RKO (cell line): ENCODE measurements at places on chromosomes 16 and 17.

GRCh38 chr17:77019893-77020379, 120.8 kb upstream of the SEC14L1 start:
- DNase-seq = peak; percentile 29

DNA sequence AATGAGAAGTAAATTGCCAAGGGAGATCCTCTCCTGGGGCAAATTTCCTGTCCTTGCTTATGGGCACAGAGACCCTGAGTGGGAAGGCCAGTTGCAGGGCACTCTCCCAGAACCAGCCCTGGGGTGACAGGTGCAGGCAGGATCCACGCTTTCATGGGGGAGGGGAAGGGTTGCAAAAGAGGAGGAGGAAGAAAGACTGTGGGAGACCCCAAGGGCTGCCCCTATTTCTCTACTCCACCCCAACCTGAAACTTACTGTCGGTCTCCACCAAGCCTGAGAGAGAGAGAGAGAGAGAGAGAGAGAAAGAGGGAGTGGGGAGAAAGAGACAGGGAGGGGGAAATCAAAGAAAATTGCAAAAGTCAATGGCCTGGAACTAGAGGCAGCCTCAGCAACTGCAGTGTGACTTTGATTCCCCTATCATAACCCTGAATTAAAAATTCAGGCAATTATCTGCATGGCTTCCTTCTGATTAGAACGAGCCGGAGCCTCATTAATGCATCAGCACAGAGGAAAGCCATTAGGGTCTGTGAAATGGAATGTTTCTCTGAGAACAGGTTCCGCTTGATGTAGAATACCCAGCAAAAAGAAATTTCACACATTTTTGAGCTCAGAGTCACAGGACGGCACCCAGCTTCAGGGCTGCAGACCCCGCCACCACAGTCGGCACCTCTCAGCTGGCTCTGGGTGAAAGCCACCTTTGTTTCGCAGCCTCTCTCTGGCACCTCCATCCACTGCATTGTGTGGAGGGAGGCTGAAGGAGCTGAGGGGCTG, 45.1 kb upstream of the HNF1B start:
- no peak for DNase-seq

- no peak for DNase-seq
Measured at GRCh38 chr16:86410081-86410480, 100.2 kb upstream of the FOXF1 start.

GRCh38 chr16:50747207-50747956, 5.5 kb downstream of the CYLD start:
- DNase-seq = peak; percentile 40

DNA sequence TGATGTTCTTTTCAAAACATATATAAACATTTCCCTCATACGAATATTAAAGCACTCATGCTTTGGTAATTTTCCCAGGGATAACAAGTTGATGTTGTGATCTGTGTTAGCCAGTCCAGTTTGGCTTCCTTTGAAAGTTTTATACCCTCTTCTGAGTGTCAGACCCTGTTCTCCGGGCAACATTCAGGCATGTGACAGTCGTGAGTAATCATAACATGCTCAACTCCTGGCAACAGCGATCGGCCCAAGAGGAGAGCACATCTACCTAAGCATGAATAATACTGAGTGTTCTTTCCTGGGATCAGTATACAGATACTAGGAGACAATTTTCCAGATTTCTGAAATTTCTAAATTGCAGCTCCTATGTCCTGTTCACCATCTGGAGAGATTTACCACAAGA, 1086.4 kb downstream of the CDH8 start:
- DNase-seq = no peak

DNA sequence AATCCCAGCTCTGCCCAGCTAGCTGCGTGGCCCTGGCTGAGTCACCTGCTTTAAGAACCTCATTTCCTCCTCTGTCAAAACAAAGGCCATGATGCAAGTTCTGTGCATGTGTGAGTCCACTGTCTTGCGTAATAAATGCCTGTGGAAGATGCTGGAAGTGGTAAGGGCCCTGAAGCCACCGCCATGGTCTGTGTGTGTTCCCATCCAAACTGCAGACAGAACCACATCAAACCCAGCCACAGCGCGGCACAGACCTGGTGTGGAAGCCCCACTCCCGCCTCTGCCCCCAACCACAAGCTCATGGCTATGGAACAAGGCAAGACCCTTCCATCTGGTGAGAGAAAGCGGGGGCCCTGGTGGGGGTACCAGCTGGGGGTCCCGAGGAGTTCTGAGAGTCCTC, 26.0 kb downstream of the NECAB2 start:
- peak; percentile 80 for DNase-seq

GRCh38 chr16:50509521-50510341, 38.5 kb upstream of the NKD1 start:
- DNase-seq = no peak

DNA sequence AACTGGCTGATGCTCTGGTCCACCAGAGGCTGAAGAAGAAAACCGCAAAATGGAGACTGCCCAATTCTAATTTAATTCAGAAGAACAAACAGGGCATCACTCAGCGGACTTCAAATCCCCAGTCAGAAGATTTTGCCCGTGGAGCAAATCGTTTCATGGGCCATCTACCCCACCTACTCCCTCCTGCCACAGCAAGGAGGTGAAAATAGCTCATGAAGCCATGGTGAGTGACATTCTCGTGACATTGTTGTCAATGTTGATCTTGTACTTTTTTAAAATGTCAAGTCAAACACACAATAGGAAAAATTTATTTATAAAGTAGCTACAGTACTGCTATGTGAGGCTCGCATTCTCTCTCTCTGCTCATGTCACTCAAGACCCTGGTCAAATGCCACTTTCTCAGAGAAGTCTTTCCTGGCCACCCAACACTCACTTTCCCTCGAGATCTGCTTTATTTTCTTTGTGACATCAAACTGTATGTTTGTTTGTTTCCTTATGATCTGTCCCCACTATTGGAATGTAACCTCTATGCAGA, 31.3 kb upstream of the SOX9 start:
- DNase-seq = no peak

GRCh38 chr17:81019563-81020442, 15.1 kb upstream of the BAIAP2 start:
- DNase-seq = no peak

GRCh38 chr17:78075545-78075944, 53.0 kb downstream of the TMC6 start:
- no peak for DNase-seq

GRCh38 chr17:48429638-48430586, at the start of gene SKAP1:
SKAP1 (minus strand) TSS chr17:48430214.
- DNase-seq = no peak

- DNase-seq = no peak
Measured at GRCh38 chr17:50322271-50322670, 23.7 kb upstream of the XYLT2 start.

DNA sequence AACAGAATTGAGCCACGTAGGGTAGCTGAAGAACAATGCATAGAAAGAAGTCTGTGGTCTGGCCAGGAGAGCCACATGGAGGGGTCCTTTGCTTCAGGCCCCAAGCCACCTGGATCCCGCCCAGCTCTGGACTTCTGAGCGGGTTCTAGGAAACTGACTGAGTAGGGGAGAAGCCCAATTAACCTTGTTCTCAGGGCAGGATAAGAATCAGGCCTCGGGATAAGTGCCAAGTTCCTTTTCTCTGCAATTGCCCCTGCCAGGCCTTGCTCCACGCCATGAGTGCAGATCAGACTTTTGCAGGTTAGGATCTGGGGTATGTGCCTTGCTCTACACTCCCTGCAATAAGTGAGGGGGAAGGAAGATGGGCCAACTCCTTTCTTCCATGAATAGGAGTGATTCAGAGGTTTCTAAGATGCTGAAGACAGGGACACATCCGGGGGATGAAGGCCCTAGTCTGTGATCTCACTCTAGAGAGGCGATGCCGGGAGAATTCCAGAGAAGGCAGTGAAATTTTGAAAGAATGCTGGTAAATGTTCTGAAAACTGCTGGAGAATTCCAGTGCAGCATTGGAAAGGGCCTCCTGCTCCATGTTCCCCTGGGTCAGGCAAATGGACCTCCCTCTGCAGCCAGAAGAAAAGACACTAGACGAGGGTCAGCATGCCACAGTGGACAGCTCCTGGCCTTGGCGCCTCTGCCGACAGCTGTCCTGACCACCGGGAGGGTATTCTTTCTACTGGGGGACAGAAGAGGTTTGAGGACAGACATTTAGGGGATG, 5.8 kb downstream of the NEUROD2 start:
- no peak for DNase-seq

GRCh38 chr17:62823111-62823893, 15.2 kb upstream of the MARCHF10 start:
- no peak for DNase-seq

GRCh38 chr17:12993631-12994030, 24.2 kb downstream of the ELAC2 start:
- no peak for DNase-seq

DNA sequence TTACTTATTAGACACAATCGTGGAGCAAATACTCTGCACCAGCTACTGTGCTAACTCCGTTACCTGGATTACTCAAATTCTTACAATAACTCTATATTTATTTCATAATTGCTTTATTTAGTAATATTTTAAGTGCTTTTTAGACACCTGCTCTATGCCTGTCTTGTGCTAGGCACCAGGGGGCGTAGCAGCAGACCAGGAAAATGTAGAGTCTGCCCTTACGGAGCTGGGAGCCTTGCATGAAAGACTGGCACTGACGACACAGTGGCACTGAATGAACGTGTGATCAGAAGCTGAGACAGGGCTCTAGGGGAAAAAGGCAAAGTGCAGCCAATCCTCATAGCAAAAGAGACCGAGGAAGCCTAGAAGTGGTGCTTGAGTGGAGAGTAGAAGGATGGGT, 486.5 kb downstream of the CDH13 start:
- DNase-seq = peak; percentile 47

DNA sequence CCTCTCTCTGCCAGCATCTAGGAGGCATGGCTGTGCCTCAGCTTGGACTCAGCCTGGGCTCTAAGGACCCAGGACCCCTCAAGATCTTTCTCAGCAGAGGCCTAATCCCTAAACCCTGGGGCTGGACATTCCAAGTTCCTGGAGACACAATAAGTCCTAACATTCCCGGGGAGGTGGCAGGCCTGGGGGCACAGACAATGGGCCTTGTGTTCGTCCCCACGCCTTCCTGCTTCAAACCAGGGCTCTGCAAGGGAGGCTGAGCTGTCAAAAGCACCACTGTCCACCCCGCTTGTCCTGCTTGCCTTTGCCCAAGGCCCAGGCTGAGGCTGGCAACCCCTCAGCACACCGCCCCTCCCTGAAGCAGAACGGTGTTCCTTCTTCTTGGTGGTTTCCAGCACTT, 13.7 kb downstream of the SDK2 start:
- no peak for DNase-seq

- DNase-seq = peak; percentile 61
Measured at GRCh38 chr16:89289428-89290395, 72.2 kb downstream of the ZNF778 start.

DNA sequence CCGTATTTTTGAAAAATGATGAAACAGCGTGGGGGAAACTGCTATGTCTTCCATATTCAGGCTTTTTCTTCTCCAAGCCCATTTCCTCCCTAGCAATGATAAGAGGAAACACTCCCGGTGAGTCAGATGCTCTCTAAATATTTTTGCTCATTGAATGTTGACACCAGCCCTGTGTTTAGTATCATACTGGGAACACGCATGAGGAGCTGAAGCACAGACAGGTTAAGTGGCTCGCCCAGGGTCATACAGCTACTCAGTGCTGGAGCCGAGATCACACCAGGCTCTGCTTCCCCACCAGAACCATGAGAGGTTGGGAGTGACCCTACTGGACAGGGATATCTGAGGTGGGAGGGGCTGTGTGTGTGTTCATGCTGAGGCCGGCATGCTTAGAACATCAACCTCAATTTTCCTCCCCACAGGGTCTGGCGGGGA, 37.8 kb upstream of the ADGRG1 start:
- peak; percentile 45 for DNase-seq

DNA sequence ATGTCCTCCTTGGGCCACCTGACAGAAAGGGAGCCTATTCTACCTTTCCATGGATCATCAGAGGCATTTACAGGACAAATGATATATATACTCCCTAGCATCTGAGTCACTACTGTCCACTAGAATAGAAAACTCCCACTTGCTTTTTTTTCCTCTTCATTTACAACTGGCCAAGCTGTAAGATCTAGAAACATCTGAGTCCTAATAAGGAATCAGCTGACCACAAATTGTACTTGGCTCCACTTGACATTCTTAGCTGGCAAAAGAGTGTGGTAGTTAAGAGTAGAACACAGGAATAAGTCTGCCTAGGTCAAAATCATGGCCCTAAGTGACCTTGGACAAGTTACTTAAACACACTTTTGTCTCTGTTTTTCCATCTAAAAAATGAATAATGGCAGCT, 5.2 kb downstream of the RUSF1 start:
- no peak for DNase-seq

- no peak for DNase-seq
Measured at GRCh38 chr17:39084558-39084957, 66.9 kb downstream of the PLXDC1 start.

DNA sequence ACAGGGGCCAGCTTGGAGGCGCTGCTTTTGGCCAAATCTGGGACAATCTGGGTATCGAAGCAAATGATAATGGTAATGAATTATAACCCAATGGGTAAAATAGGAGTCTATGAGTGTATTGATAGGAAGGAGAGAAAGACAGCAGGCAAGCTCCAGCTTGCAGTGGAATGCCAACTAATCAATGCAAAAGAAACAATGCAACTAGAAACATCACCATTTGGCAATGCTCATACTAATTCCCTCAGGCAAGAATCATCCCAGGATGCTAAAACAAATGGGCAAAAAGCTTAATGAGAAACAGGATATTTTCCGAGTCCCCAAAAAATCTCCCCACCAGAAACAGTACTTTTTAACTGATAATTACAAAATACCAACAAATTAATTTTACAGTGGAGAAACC, 64.7 kb downstream of the ADCY9 start:
- no peak for DNase-seq

- no peak for DNase-seq
Measured at GRCh38 chr16:54444851-54445458, 158.4 kb upstream of the IRX3 start.

DNA sequence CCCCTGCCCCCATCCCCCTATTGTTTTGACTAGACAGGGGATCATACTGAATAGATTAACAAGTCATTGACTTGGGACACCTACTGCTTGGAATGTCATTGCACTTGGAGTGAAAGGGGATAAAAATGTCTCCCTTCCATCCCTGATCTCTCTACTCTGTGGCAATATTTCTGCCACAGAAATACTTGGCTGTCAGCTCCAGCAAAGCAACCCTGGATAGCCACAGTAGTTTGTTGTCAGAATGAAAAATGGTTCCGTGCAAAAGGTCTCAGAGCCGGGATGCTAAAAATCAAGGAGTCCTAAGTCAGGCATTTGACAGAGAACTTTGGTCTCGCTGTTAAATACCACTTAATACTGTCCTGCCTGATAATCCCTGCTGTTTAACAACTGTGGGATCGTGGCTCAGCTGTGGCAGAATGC, 722.0 kb upstream of the SOX9 start:
- no peak for DNase-seq

- DNase-seq = peak; percentile 32
Measured at GRCh38 chr16:50644729-50645128, 36.4 kb downstream of the SNX20 start.

GRCh38 chr16:31093132-31093703, 1.4 kb downstream of the VKORC1 start:
- peak; percentile 58 for DNase-seq
